ENCODE measurements at places on chromosomes 2 and 18. TPM values are rescaled to one million over a fixed set of nuclear protein-coding genes. Genes with fewer than 3 reads are reported as not detected.

GRCh38 chr18:10045296-10045891, 131.6 kb downstream of the VAPA start:
- DNase-seq, result no peak
- H3K27ac ChIP-seq, result no peak overlapping the region
- H3K36me3 ChIP-seq, result no peaks in the 10 kb centered on the region
- H3K27me3 ChIP-seq, result peaks cover 37% of the 10 kb centered on the region
- no peaks in the 10 kb centered on the region for H3K4me1 ChIP-seq

Gene SLC38A11
- 0.36 TPM for total RNA-seq

DNA sequence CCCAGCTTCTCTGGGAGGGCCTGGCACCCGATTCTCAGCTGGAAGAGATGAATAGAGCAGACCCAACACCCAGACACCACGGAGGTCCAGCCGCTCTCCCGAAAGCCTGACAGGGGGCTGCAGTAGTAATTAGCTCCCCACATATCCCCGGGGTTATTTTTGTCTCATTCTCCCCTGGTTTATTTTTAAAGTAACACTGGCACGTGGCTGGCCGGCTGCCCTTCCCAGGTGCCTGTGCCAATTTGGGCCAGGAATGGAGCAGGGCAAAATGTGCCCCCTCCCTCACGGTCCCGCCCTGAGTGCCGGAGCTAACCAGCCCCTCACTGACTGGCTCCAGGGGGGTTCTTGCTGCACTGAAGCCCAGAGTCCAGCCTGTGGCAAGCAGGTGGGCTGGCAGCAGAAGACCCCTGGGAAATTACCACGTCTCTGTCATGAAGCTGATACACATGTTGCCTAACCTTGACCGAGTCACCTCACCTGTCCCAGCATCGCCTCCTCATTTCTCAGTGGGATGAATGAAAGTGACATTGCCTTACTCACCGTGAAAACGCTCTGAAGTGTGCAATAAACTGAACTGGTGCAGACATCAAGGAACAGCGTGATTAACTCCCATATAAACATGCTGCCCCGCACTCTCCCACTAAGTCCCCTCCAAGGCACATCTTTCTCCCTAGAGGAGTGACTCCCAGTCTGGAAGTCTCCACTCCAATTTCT, 18.4 kb downstream of the KCNK3 start:
- H3K36me3 ChIP-seq, result no peaks in the 10 kb centered on the region
- H3K4me3 ChIP-seq, result no peak overlapping the region
- H3K4me1 ChIP-seq, result no peaks in the 10 kb centered on the region
- no peak for DNase-seq

Gene RTP5
- not detected for total RNA-seq

DNA sequence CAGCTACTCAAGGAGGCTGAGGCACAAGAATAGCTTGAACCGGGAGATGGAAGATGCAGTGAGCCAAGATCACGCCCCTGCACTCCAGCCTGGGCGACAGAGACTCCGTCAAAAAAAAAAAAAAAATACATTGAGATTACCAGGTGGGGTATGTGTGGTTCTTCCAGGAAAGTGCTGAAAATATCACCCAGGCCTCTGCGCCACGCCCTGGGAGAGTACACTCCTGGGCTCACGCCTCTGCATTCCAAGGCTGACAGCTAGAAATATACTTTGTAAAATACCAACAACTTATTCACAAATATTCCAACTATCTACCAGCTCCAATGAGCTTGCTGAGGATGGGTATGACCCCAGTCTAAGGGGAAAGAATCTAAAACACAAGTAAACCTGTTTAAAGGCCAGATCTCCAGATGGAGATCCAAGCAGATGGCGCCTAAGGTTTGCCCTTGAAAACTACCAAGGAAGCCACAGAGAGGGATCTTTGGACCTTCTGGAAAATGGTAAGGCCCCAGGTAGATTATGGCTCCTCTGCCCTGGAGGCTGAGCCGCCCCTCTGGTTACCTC, 21.6 kb upstream of the B3GNT7 start:
- no peaks in the 10 kb centered on the region for H3K36me3 ChIP-seq
- no peak for DNase-seq
- H3K4me1 ChIP-seq, result peaks cover 29% of the 10 kb centered on the region
- no peaks in the 10 kb centered on the region for H3K27me3 ChIP-seq
- H3K27ac ChIP-seq, result no peak overlapping the region

Gene BOLA3
- total RNA-seq, result 60.9 TPM

DNA sequence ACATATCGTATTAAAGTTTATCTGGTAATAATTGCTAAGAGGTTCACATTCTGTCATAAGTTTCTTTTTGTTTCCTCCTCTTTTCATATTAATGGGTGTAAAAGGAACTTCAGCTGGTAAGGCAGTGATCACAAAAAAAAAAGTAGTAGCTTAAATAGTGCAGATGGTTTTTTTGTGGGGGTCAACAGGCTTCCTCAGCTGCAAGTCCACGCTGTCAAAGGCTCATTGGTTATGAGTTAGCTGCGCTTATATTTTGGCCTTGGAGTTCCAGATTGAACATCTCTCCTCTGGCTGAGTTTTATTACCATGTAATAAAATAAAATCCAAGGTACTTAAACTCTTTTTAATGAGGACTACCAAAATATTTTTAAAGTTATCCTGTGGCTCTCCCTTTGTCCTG, 277.0 kb upstream of the ZEB2 start:
- no peak overlapping the region for H3K4me3 ChIP-seq
- no peak overlapping the region for H3K27ac ChIP-seq
- H3K36me3 ChIP-seq, result no peaks in the 10 kb centered on the region
- no peak for DNase-seq
- no peaks in the 10 kb centered on the region for H3K27me3 ChIP-seq
- H3K4me1 ChIP-seq, result peaks cover 6% of the 10 kb centered on the region

GRCh38 chr2:204842661-204843485, 297.6 kb downstream of the PARD3B start:
- no peaks in the 10 kb centered on the region for H3K36me3 ChIP-seq
- DNase-seq, result peak; percentile 84
- peak overlapping the region; percentile 25 for H3K4me3 ChIP-seq
- no peaks in the 10 kb centered on the region for H3K27me3 ChIP-seq
- H3K27ac ChIP-seq, result peak overlapping the region; percentile 57

All from PC-3 (cell line).